ENCODE measurements at places on chromosomes 4 and X.

DNA sequence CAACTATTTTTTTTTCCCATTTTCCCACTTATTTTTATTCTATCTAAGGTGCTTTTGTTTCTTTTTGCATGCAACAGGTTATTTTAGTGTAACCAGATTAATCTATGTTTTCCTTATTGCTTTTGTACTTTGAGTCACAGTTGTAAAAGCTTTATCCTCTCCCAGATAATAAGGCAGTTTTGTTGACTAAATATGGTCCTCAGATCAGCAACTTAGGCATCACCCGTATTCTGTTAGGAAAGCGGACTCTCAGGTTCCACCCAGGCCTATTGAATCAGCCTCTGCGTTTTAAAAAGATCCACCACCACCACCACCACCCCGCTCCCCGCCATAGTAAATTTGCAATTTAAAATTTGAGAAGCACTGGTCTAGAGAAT is 58.6 kb upstream of the USP9X start:
- DNase-seq = no peak

GRCh38 chrX:106437407-106437806 is 174.4 kb upstream of the RADX start:
- no peak for DNase-seq

DNA sequence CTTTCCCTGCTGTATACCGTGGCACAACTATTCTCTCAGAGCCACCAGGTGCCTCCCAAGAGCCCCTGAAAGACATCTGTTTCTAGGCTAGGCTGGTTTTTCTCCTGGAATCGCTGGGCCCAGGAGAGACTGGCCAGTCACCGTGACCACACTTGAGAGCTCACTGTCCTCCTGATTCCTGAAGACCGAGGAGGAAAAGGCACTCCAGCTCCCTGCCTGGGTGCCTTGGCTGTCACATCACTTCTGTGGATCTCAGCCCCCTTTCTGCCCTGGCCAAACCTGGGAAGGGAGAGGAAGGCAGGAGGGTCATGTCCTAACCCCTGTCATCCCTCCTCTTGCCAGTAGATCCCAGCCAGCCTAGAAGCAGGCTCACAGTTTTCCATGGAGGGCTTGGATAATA is 54.7 kb upstream of the LAS1L start:
- no peak for DNase-seq

GRCh38 chr4:159308566-159309340 is 205.9 kb downstream of the RAPGEF2 start:
- no peak for DNase-seq

DNA sequence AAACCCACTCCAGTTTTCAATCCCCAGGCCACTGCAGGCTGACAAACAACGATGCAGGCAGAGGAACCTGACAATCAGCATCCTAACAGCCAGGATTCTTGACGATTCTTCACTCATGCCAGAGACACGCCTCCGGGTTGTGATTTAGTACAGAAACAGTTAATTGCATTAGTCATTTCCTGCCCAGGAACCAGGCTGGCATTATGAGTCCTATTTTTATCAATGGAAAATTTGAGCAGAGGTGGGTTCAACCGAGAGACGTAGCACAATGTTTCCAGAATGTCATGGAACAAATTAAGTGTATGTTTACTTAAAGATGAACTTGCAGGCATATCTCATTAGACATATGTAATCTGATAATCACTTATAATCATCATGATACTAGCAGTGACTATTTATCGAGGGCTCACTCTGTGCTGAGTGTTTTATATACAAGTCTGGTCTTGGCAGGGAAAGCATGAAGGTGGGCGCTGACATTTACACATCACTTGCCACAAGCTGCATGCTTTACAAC is 159.7 kb downstream of the NSUN7 start:
- DNase-seq = no peak
